ENCODE measurements at places on chromosomes 6 and 20.

- peak; percentile 70 for DNase-seq
These were observed 131.9 kb upstream of the BTN3A2 start for GRCh38 chr6:26232940-26233648.

GRCh38 chr20:32480371-32481241 lies 104.5 kb downstream of the NOL4L start:
- peak; percentile 41 for DNase-seq

DNA sequence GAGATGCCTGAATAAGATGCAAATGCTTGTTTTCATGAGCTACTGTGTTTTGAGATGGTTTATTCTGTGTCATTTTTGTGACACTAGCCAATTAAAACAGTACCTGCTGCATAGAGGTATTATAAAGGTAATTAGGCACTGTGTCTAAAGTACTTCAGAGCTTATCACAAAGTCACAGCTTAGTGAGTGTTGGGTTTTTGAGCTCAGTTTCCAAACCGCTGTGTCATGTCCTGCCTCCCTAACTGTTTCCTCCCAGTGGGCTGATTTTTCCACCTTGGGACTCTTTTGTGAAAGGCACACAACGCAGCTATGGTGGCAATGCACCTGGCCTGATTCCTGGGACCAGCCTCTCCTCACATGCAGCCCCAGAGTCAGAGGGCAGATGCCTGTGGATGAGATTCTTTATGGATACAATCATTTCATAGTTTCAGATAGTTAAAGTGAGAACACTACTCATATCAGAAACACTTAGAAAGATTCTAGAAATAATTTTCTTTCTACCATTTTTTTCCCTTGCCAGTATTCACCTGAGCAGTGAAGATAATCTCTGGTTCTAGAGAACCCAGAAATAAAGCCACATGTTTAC lies 41.3 kb upstream of the TAGAP start:
- DNase-seq, result no peak

DNA sequence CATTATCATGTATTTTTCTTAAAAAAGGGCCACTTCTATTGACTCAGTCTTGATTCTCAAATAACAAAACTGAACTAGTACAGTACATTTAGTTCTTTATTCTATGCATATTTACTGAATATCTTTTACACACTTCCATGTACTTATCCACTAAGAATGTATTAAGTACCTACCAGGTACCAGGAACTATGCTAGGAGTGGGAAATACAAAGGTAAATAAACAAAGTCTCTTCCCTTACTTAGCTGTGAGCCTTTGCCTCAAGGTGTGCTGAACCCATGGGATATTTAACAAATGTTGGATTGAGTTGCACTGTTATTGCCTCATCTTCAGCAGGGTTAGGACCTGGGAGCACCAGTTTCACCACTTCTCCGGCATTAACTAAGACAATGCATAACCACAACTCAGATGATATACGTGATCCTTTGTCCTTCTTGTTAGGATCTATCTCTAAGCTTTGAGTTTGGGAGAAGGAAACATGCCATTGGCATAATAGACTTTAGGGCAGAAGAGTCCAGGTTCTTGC lies 533.9 kb downstream of the TFAP2B start:
- DNase-seq, result no peak

- no peak for DNase-seq
These were observed 29.0 kb upstream of the BCLAF1 start for GRCh38 chr6:136318676-136319075.

DNA sequence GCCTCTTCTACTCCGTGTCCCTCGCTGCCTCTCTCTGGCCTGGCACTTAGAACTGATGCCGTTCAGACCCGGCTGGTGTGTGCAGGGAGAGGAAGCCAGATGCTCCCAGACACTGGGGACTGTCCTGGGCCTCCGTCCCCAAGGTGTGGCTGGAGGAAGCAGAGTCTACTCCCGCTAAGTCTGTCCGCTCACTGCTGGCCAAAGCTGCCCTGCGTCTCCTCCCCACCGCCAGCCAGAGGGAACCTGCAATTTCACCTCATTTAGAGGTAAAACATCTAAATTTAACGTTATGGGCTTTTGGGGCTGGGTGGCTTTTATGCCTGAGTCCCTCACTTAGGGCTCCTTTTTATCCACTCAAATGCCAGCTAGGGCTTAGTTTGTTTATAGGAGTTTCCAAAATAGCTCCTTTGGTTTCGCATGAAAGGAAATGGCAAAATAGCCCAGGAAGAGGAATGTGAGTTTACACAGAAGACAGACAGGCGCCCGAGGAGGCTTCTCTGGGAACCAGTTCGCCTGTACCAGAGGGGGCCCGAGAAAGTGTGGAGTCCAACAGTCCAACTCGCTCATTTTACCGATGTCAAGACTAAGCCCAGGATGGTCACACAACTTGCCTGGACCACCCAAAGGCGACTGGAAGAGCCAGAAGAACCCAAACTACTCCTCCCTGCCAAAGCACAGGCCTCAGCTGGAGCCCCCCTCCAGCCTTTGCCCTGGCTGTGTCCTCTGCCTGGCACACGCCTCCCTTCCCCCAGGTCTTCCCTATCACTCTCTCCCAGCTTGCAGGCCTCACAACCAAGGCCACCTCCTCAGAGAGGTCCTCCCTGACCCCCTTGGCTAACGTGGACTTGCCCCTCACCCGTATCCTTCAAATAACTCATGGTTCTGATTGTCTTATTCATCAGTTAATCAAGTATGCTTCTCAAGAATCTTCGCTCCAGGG lies 54.5 kb downstream of the RIPOR3 start:
- no peak for DNase-seq

DNA sequence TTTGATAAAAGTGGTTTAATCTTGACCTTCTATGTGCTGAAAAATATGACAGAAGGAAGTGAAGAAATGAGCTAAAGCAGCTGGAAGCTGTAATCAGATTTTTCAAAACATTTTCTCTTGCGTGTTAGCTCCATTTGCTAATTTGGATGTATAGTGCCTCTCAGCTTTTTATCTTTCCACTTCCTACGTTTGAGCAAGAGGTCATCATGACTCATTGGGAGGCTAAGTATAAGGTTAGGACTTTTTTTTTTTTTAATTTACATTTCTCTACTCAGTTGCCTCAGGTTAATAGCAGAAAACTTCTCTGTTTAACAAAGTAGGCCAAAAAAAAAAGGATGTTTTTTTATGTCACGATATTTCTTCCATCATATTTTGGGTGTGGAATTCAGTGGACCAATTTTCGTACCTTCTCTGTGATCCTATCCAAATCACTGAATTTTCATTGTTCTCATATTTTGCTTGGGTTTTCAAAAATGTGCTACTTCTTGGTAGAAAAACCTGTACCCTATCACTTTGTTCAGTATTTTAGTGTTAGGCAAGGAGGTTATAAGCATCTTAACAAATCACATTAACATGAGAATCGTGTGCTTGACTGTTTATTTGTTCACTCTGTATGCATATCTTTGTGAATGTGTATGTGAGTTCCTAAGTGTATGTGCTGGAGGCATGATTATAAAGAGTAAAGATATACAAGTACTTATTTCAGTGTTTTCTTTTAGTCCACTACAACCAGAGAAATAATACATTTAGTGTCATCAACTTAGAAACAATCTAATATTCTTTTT lies 1028.3 kb upstream of the EYS start:
- DNase-seq, result no peak

DNA sequence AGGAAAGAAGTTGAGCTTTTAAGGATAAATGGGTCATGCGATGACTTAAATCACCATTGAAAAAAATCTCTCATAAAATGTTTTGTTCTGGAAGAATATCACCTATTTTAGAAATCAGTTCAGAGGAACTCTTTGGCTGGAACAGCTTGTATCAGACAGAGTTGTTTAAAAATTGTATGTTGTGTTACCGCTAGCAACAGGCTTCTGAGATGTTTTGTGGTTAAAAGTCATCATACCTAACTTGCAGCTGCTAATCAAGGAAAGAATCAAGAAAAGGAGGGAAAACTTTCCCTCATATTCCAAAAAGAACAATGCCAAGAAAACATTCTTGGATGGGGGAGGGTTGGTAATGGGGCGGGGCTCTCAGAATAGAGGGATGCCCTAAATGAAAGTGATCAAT lies 220.7 kb upstream of the CITED2 start:
- DNase-seq, result no peak

DNA sequence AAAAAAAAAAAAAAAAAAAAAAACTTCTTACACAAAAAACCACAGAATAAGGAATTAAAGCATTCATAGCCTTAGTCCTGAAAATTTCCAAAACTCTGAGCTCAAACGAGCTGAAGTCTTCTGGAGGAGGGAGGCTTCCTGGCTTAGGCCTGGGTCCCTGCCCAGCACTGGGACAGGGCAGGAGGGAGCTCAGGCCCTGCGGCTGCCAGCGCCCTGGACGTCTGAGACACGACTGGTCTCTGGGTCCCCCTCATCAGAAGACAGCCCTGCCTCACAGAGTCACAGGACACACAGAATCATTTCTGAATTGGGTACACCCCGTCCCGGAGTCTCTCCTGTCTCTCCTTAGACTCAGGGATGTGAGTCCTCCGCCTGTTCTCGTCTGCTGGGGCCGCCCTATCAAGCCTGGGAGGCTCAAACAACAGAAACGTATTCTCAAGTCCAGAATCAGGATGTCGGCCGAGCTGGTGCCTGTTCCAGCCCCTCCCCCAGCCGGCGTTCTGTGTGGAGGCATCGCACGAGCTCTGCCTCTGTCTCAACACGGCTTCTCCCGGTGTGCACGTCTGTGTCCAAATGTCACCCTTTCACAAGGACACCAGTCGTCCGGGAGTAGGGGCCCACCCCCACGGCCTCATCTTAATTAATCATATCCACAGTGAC lies 39.4 kb downstream of the ZBTB46 start:
- DNase-seq, result no peak

DNA sequence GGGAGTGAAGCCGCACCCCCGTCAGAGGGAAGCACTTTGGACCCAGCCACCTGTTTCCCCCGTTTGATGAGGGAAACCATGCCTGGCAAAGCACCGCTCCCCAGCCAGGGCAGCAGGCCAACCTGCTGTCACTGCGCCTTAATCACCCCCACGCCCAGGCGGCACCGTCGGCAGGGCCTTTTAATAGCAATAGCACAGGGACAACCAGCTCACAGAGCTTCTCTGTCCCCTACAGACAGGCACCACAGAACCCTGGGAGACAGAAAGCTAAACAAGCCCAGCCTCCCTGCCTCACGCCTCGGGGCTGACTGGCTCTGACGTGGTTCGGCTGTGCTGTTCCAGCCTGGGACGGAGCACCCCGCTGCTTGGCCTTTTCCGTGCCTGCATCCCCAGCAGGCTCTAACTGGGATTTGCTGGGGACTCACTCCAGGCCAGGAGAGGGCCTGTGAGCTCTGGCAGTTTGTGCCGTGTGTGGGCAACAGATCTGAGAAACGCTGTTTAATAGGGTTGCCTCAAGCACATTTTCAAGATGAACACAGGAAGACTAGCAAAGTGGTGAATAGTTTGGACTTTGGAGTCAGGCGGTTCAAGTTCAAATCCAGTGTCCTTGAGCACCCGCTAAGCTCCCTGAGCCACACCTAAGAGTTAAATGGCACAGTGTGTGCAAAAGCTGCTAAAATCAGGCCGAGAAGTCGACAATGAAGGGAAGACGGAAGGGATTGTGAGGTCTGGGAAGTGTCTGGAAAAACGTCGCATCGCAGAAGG lies 223.8 kb downstream of the NRN1 start:
- no peak for DNase-seq

- no peak for DNase-seq
These were observed 365.8 kb upstream of the HSF2 start for GRCh38 chr6:122033564-122034181.

DNA sequence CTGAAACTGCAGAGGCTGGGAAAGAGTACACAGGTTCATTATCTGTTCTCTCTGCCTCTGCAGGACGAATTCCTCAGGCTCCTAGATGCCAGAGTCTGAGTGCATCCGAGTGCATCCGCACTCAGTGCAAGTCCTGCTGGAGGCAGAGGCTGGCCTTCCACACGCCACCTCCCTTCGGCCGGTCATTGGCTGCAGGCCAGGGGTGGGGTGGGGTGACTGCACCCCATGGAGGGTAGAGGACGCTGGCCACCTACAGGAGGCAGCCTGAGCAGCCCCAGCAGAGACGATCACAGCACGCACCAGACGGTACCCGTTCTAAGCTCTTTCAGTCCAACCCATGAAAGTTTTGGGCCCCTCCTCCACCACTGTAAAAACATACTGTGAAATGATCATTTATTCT lies 11.7 kb downstream of the SFT2D1 start:
- DNase-seq, result no peak

- DNase-seq, result no peak
These were observed 24.7 kb upstream of the ASXL1 start for GRCh38 chr20:32333181-32333987.

GRCh38 chr6:145705561-145705960 lies 29.8 kb downstream of the EPM2A start:
- no peak for DNase-seq

DNA sequence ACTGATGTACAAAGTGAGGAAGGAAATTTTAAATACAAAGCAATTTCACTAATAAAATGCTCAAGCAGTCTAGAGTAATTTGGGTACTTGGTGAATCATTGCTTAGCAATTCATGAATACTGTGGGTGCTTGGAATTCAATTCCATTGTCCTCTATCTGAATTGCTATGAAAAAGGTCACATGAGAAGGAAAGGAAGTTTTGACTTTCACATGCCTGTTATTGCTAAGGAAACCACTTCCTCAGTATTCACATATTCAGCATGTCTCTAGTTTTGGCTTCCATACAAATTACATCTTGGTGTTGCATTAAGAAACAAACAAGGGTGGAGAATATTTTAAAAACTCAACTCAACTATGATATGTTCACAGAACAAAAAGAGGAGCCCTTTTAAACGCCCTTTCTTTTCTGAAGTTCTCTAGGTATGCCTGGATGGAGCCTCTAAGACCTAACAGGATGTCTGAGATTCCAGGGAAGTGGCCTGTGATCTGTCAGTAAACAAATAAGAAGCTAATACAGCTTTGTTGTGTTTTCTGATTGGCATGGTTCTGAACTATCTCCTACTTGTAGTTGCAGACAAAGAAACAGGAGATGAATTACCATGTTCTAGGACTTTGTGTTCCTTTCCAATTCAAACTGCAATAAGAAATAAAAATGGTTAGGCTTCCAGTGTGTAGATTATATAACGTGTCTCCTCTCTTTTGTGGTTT lies 190.4 kb downstream of the OGFRL1 start:
- DNase-seq, result no peak

GRCh38 chr6:142566628-142567396 lies 265.0 kb downstream of the ADGRG6 start:
- peak; percentile 76 for DNase-seq

GRCh38 chr6:6932341-6932740 lies 175.4 kb upstream of the RREB1 start:
- no peak for DNase-seq

DNA sequence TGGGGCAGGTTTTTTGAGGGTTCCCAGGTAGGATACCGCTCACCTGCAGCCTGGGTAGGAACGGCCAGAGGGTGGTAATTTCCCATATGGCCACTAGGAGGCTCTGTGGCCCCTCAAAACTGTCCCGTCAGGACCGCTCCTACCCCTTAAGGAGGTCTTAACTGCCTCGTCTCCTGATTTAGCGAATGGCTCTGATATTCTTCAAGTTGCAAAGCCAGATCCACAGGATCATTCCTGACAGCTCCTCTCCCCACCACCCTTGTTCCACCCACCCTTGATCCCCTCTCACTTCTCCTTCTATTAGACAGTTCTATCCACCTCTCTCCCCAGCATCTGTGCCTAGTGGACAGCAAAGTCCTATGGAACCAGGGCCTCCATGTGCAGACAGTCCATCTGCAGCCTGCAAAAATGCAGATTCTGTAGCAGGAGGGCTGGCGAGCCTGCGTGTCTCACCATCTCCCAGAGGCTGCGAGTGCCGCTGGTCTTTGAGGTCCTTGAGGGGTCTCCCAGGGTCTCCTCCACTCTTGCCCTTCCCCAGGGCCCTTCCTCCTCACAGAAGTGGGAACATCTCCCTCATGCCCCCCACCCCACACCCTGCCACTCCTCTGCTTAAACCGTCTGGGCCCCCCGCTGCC lies 34.3 kb upstream of the ZBP1 start:
- DNase-seq, result peak; percentile 77

Measured in right forelimb (tissue), 1 donor.